ENCODE measurements at places on chromosomes 5 and 9. TPM values are rescaled to one million over a fixed set of nuclear protein-coding genes. Genes with fewer than 3 reads are reported as not detected.

The HK3 gene
- total RNA-seq: 24.0 TPM

The FST gene
- 1.8 TPM for total RNA-seq

DNA sequence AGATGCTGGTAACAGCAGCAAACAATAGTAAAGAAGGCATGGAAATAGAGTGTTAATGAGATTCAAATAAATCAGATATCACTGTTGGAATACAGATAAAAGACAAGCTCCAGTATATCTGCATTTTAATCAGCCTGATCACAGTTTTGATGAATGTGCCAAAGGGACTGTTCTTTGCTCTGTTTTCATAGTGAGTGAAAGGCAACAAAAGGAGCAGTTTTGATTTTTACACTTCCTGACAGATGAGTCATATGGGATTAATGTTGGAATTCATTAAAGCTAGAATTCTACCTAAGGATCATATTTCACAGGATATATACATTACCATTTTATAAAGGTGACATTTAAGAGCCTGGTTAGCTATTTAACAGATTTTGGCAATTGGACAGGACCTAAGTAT is 743.3 kb upstream of the PTPRD start:
- DNase-seq: no peak

- no peak for DNase-seq
Measured at GRCh38 chr5:160071516-160071915, 47.7 kb downstream of the PWWP2A start.

DNA sequence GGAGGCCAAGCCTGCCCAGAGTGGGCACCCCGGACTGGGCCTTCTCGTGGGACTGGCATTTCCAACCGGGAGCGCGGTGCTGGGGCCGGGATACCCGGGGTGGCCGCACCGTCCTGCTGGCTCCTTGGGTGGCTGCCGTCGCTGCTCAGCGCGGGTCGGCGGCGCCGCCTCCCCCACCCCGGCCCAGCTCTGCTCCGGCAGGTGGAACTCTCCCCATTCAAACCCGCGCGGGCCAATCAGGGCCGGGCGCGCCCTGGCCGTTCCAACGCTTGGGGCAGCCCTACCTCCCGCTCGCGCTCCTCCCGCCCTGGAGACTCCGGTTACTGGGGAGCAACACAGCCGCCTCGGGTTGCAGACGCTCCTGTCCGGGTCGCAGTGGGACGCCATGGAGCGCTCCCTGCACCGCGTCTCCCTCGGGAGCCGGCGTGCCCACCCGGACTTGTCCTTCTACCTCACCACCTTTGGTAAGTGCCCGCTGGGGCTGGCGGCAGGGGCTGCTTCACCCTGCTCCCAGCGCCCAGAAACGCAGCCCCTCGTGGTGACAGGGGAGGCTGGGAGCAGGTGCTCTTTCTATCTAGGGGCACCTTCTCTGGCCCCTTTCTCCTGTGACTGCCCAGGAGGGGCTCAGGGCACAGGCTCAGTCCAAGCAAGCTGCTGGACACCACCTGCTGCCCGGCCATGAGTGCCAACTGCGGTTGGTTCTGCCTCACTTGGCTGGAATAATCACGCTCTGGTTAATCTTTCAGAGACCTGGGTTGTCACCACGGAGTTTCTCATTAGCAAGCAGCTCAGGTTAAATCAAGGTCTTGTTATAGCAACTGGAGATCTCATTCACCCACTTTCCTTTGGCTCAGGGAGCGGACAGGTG is at the start of gene RGS3:
Gene RGS3 (plus strand): TSS at position 310 of the 868 bp plus-strand sequence. CDS start 76 bp downstream, at position 386.
- no peak for DNase-seq

DNA sequence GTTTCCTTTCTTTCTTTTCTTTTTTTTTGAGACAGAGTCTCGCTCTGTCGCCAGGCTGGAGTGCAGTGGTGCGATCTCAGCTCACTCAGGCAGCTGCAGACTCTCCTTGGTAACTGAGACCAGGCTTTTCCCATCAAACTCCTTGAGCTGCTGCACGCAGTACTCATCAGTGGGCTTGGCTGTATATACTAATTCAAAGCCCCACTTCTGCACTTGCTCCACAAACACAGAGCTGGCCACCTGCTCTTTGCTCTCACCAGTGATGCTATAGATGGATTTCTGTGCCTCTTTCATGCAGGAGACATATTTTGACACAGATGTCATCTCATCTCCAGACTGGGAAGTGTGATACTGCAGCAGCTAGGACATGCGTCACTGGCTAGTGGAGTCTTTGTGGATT is 252.7 kb downstream of the AP3B1 start:
- DNase-seq: no peak

DNA sequence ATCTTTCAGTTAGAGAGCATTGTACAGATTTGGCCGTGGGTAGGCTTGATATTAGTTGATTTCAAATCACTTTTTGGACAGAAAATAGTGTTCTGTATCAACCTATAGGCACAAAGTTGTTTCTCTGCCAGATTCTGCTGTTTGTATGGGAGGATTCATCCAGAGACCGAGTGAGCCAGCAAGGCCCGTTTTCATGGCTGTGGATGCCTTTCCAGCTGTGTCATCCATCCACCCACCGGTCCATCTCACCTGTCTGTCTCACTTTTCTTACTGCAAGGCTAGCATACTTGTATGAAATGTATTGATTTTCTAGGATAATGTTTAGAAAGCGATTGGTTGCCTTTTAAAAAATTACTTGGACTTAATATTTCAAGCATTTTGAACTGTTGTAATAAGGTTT is 34.4 kb downstream of the ICE1 start:
- no peak for DNase-seq

DNA sequence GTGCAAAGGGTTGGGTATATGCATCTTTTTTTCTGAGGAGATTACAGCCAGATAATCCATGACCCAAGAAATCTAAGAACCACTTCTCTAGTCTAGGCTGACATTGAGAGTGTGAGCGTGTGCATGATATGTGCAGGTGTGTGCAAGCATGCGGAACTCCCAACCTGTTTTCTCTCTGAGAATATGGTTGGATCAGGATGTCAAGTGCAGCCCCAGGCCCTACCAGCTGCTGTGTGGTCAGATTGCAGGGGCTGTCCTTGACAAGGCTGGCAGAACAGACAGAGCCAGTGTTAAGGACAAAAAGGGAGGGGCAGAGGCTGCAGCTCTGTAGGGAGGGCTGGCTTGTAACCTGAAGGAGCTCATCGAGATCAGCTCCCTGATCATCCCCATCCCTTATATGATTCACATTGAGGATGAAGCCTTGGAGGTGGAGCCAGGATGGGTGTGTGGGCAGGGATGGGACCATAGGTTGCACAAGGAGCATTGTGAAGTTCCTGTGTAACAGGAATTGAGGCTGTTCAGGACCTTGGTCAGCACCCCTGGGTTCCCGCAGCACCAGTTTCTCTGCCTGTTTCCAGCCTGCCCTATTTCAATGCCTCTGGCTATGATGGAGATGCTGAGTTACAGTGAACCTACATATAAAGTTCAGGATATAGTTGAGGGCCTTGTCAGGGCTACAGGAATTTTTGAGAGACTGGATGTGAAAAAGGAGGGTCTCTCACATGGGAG is 52.6 kb upstream of the ARAP3 start:
- no peak for DNase-seq
